ENCODE measurements at places on chromosomes 13 and 19.
A peak's percentile ranks its signal among the peaks of the same experiment; 100 is the strongest.

DNA sequence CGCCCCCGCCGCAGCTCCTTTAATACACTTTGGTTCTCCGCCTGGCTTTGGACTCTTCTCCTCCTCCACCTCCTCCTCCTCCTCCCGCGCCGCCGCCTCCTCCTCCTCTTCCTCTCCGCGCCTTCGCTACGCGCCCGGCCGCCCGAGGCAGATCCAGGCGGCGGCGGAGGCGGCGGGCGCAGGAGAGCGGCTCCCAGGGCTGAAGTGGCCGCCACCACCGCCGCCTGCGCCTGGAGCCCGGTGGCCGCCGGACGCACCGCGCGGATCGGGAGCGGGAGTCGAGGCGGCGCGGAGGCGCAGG is at the start of gene ZIC2:
Gene ZIC2, plus strand, starts transcription at position 50 of the 301 bp plus-strand sequence. CDS start 281 bp downstream, outside the sequence.
- DNase-seq, result no peak

GRCh38 chr19:10105509-10106099 is 558 bp upstream of the PPAN start:
- peak; percentile 69 for DNase-seq

DNA sequence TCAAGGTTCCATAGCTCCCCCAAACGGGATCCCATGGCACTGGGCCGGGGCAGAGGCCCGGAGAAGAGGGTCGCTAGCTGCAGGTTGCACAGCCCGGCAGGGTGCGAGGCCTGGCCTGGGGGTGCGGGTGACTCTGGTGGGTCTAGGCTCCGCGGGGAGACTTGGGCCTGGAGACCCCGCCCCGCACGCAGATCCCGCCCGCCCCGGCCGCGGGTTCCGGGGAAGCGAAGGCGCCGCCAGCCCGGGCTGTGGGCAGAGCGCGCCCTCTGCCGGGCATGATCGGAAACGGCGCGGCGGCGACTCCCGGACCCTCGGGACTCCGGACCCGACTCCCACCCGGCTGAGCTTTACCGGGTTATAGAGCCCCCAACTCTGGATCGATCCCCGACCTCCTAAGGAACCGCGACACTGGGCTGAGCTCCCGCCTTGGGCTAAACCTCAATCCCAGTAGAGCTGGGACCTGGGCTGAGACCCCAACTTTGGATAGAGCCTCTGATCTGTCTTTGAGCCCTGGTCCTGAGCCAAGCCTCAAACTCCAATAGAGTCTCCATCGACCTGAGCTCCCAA is 3.1 kb upstream of the TNFAIP8L1 start:
- DNase-seq, result peak; percentile 80

- DNase-seq, result no peak
These were observed 65.6 kb downstream of the SACS start for GRCh38 chr13:23367907-23368306.

GRCh38 chr13:72168126-72168855 is 301.3 kb upstream of the DACH1 start:
- DNase-seq, result no peak

- DNase-seq, result no peak
These were observed 600.0 kb downstream of the KCTD12 start for GRCh38 chr13:76286178-76286577.

GRCh38 chr19:708154-709143 is at the start of gene PALM:
TSS of gene PALM (plus strand) at chr19:708935. CDS start at chr19:709147, 212 bp downstream.
- DNase-seq, result no peak

- no peak for DNase-seq
These were observed 56.4 kb downstream of the GGACT start for GRCh38 chr13:100532090-100532766.

DNA sequence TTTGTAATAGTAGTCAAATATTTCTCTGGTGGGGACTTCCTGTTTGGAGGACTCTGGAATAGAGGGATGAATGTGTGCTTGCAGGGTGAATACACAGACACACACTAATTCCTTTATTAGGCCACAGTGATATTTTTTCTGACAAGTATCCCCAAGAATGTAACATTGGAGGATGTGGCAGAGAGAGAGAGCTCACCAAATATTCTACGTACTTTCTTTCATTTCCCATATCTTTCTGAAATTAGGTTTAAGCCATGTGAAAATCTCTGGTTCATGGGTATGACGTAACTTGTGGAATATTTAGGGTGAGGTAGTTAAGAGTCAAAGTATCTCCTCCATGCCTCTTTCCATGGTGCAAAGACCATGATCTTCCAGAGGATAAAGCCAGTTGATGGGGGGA is 463.4 kb downstream of the DIAPH3 start:
- DNase-seq, result no peak

- no peak for DNase-seq
These were observed 6.6 kb upstream of the ZDHHC20 start for GRCh38 chr13:21465710-21466160.

- DNase-seq, result no peak
These were observed 932.0 kb downstream of the SLITRK6 start for GRCh38 chr13:84867246-84867645.

DNA sequence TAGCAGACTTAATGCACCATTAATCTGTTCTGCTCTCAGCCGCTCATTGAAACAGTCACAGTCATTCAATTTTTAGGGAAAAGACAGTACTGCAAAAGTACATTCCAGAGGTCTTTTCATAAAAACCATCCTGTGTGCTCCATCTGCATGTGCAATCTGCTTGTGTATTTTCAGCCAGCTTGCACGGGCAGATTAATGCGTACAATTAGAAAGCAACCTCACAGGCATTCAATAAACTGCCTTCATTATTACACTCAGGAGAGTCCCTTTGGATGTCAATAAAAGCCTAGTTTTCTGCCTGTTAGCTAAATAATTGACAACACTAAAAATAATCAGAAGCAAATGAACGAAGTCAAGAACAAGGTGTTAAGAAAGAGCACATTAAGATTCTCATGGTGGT is 41.9 kb downstream of the EPSTI1 start:
- DNase-seq, result no peak

DNA sequence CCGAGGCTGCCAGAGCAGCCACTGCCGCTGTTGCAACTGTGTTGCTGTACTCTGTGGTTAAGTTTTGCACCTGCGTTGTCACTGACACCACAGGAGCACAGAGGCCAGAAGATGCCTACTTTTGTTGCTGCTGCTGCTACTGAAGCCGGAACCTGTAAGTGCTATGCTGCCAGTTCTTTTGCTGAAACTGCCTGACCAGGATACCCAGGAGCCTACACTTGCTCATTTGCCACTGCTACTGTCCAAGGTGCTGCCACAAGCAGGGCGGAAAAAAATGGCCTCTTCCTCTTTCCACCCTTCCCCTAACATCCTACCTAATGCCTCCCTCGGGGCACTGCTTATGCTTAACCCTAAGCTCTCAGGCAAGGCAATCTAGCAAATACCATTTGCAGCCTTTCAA is 29.0 kb upstream of the NBEA start:
- no peak for DNase-seq

- no peak for DNase-seq
These were observed 15.3 kb downstream of the GADD45B start for GRCh38 chr19:2491130-2491801.

GRCh38 chr19:18308948-18309325 is 13.9 kb downstream of the LSM4 start:
- DNase-seq, result no peak

GRCh38 chr13:51760592-51760991 is 43.4 kb downstream of the DHRS12 start:
- no peak for DNase-seq

- no peak for DNase-seq
These were observed 14.6 kb downstream of the VSIG10L start for GRCh38 chr19:51327066-51328001.

DNA sequence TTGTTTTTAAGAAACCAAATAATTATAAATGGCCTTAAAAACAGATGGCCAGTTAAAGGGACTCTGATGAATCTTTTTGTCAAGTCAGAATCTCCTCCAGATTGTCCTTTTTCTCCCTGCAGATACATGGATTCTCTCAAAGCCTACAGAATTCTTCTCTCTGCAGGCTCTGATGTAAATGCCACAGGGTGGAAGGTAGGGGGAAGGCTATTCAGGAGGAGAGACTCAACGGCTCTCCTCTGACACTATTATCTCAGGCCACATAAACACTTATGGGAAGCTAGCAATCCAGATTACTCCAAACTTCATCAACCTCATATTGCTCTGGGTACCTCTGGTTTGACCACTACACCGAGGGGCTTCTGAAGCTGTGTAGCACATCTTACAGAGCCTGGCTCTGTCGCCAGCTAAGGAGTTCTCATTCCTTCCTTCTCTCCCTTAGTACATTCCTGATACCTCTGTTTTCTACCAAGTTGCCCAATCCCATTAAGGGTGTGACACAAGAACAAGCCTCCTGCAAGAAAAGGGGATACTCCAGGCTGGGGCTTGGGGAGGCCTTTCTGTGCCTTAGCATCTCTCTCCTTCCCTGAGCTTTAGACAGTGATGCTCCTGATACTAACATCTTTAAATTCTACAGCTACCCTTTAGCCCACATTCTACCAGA is 14.9 kb downstream of the LCP1 start:
- no peak for DNase-seq

- no peak for DNase-seq
These were observed 341.4 kb downstream of the LIG4 start for GRCh38 chr13:107873926-107874325.

- no peak for DNase-seq
These were observed 3.5 kb upstream of the SBNO2 start for GRCh38 chr19:1177322-1178114.

DNA sequence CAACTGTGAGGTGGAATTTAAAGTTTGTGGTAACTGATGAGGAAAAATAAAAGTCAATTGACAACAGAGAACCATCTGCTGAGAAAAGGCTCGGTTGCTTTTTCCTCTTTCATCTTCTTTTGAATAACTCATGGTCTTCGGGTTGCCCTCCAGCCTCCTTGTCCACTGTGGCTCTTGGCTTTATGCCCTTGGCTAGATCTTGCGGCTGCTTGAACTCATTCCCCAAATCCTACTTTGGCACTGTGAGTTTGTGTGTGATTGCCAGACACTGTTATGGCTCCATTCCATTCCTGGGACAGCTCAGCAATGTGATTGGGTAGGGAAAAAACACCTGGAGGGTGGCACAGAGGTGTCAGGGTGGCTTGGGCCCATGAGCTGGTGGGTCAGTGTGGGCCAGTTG is 387.4 kb downstream of the DLEU7 start:
- DNase-seq, result no peak

- no peak for DNase-seq
These were observed 20.7 kb upstream of the NWD1 start for GRCh38 chr19:16698914-16699313.

GRCh38 chr13:97332742-97333141 is 101.2 kb upstream of the RAP2A start:
- DNase-seq, result no peak

- peak; percentile 1 for DNase-seq
These were observed 330.3 kb upstream of the MIR17HG start for GRCh38 chr13:91017031-91017668.

- DNase-seq, result no peak
These were observed 814.7 kb downstream of the PCDH9 start for GRCh38 chr13:66415444-66415843.

GRCh38 chr19:30374865-30375552 is 2.8 kb downstream of the ZNF536 start:
- DNase-seq, result no peak

GRCh38 chr19:408441-408901 is 476 bp downstream of the C2CD4C start:
- no peak for DNase-seq

DNA sequence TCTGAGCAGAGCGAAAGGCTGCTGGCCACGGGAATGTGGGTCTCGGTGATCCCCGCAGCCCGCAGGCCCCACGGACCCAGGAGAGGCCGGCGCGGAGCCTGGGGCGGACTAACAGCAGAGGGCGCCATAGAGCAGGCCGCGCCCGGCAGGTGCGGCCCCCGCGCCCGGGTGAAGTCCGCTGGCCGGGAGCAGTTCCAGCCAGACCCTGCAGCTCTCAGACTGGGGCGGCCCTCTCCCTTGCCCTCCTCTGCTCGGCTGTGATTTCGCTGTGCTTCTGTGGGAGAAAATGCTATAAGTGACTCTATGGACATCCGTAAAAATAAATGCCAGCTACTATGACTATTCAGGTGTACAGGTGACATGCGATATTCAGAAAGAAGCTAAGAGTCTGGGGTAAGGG is 37.7 kb downstream of the GSX1 start:
- DNase-seq, result peak; percentile 52

DNA sequence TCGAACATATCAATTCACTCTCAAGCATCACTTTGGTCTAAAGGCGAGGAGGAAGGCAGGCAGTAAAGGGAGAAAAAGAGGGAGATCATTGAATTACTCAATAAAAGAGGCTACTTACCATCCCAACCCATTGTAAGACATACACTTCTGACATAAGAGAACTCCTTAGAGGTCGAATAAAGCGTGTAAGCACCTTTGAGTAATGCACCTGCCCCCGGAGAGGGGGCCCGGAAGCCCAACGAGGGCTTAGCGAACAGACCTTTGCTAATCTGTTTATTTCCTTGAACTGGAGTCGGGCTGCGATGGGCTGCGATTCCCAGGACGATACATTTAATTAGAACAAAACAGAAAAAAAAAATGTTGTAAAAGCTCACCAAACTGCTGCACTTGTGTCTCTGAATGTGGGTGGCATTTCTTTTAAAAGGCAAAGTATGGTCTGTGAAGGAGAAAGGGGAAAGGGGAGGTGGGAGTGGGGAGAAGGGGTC is 3.0 kb downstream of the ZC3H4 start:
- peak; percentile 42 for DNase-seq

DNA sequence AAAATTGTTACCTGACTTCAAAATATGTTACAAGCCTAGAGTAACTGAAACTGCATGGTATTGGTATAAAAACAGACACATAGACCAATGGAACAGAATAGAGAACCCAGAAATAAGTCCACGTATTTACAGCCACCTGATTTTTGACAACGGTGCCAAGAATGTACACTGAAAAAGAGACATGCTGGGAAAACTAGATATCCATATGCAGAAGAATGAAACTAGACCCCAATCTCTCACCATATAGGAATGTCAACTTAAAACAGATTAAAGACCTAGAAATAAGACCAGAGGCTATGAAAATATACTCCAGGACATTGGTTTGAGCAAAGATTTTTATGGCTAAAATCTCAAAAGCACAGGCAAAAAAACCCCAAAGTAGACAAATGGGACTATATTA is 76.5 kb downstream of the LATS2 start:
- DNase-seq, result no peak

DNA sequence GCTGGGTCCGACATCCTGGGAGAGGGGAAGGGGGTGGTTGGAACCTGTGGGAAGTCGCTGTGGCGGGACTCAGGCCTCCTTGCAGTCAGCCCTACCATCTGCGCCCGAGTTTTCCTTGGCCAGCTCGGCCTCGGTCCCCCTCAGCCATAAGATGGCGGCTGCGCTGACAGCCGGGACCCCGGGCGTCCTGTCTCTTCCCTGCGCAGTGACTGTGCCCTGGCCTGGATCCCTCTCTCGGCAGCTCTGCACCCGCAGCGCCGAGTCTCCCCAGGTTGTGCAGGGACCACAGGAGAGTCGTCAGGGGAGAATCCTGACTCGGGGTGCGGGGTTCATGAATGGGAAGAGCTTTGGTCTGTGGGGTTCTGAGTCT is 345 bp downstream of the ZNF257 start:
- DNase-seq, result peak; percentile 5
